ENCODE measurements at places on chromosomes 3 and 15. TPM values are rescaled to one million over a fixed set of nuclear protein-coding genes. Genes with fewer than 3 reads are reported as not detected.

- no peak for DNase-seq
These were observed 1106.0 kb downstream of the OTOL1 start for GRCh38 chr3:162602619-162603018.

DNA sequence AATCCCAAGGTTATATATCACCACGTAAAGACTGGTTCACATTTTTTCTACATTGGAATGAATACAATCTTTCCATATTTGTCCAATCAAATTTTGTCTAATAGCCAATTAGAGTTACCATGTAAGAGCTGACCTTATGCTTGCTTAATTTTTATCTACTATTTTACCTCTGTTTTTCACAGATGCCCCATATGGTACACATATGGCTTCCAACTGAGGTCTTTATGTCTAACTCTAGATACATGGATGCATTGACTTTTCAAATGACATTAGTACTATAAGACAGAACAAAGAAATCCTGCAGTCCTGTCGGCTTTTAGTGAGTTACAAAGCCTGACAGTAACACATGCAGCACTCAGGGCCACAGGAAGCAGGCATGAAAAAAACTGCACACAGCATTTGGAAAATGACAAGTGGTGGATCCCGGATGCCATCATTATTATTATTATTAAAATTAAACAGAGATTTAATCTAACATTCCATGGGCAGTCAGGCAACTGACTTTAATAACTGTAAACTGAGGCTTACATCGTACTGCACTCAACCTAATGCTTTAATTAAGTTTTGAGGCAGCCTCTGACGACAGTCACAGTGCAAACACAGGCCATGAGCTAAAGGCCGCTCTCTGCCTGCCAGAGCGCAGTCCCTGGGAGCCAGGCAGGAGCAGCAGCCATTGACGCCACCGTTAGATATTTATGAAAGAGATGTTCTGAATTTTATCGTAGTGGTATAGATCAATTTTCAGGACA lies 113.9 kb upstream of the TMCO5A start:
- DNase-seq, result no peak

DNA sequence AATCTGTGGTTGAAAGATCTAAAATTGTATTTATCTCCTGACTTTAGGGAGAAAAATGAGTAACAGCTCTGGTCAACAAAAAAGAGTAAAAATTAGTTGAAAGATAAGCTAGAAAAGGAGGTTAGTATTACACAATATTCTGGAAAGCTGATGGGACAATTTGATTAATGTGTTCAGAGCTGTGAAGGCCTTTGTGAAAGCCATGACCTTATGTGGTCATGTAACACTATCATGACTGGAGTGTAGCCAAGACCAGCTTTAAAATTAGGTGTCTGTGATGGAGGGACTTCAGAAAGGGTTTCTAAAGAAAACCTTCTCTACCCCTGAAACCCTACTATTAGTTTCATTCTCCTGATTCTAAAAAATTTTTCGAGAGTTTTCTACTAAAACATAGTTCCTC lies 127.2 kb downstream of the NFKBIZ start:
- no peak for DNase-seq

DNA sequence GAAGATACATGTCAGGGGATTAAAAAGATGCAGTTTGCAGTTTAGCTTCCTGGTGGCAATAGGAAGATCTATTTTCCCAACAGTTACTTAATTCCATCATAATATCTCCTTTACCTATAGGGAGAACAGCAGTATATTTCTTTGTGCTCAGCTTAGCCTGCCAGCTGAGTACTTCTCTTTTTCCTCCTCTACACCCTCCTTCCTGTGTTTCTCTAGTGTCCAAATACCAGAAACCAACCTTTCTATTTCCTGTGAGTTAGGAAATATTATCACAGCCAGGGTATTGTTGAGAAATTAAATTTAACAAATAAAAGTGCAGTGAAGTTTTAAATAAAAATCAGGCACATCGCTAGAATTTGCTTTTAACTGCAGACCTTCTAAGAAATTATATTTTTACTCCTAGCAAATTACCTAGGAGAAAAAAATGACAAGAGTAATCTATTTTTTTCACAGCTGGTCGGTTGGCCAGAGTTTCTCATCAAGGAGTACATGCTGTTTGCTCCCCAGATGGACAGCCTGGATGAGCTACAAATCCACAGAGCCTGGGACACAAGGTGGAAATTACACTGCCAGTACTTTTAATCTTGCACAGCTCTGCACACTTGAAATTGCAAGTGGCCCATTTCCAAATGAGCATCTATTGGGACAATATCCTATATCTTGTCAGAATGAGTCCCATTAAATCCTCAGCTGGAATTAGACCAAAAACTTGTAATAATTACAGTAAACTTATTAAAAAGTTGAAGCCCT lies 185.2 kb upstream of the CFAP20DC start:
- DNase-seq, result no peak

- DNase-seq, result no peak
These were observed 108.9 kb downstream of the DUT start for GRCh38 chr15:48440084-48440483.

GRCh38 chr3:195239121-195239520 lies 31.8 kb downstream of the XXYLT1 start:
- DNase-seq, result no peak

GRCh38 chr15:100690032-100690794 lies 87.8 kb downstream of the ASB7 start:
- DNase-seq, result no peak

STAB1 gene
- 42.6 TPM for total RNA-seq

- no peak for DNase-seq
These were observed 44.4 kb downstream of the RBM6 start for GRCh38 chr3:49984394-49984793.

OIP5 gene
- total RNA-seq, result 2.9 TPM

- no peak for DNase-seq
These were observed 108.8 kb downstream of the XXYLT1 start for GRCh38 chr3:195162033-195162669.

- no peak for DNase-seq
These were observed 14.3 kb downstream of the ANKRD28 start for GRCh38 chr3:15783361-15783969.

C3orf49 gene
- not detected for total RNA-seq

DNA sequence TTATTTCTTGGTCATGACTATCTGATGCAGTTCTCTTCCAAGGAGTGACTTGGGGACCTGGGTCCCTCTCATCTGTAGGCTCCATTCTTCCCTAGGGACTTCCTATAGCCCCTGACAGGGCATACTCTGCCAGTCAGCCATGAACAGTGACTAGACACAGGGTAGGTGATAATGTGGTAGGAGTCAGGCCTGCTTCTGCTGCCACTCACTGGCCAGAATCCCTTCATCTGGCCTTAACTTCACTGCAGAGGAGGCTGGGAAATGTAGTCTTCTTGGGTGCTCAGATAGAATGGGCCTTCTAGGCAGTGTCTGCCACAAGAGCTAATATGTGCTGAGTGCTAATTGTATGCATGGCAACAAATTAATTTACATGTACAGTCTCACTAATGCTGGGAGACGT lies 84.5 kb downstream of the CACNA2D3 start:
- DNase-seq, result no peak

- no peak for DNase-seq
These were observed 201.2 kb downstream of the FMN1 start for GRCh38 chr15:32993285-32993684.

- no peak for DNase-seq
These were observed 123.0 kb downstream of the VGLL3 start for GRCh38 chr3:86867982-86868381.

DNA sequence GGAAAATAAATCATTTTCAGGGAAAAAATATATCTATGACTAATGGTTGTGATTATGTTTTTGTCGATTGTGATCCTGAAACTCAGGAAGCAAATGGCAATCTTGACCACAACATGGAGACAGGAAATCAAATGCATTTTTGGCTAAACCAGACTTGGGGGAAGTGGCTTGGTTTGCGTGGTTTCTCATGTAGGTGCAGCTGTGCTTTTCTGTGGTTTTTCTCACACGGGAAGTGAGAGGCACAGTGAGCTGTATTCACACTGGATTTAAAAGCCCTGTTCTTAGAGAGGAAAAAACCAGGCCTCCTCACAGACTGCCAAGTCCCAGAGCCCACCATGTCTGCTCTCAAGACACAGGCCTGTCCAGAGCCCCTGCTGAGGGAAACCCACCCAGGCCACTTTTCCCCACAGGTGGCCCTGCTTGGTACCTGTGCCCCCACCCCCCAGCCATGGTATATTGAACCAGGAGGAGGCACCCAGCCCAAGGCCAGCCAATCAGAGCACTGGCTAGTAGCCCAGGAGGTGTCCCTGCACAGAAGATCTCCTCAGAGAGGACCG lies 46.1 kb downstream of the BTD start:
- peak; percentile 54 for DNase-seq

DNA sequence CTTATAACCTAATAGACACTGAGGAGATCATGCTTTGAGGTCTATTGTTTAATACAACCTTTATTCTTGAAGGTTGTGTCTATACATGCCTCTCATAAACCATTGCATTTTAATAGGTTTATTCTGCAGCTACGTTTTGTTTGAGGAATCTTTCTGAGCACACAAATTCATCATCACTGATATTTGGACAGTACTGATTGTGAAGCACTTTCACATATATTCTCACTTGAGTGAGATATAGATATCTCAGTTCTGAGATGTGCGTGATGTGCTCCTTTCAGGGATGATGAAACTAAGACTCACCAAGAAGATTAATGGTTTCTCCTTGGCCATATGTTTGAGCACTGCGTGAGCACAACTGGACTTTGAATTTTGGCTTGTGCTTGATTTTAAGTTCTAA lies 374.4 kb downstream of the LPP start:
- no peak for DNase-seq

DNA sequence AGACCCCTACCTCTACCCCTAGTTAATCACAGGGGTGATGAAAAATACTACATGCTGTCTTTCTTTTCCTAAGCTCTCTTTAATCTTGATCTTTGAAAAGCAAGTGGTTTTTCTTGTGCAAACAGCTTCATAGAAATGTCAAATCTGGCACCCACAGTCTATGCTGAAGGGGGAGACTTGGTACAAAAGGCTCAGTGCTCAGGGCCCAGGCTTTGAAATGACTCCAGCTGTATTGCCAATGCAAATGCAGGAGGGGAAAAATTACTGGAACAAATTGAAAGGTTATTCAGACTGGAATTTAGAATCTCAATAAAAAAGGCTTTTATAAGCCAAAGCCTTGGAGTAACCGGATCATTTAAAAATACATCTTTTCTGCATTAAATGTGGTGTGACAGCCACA lies 223.9 kb downstream of the LRTM1 start:
- no peak for DNase-seq

GRCh38 chr15:56215769-56216168 lies 27.9 kb downstream of the RFX7 start:
- DNase-seq, result no peak

DNA sequence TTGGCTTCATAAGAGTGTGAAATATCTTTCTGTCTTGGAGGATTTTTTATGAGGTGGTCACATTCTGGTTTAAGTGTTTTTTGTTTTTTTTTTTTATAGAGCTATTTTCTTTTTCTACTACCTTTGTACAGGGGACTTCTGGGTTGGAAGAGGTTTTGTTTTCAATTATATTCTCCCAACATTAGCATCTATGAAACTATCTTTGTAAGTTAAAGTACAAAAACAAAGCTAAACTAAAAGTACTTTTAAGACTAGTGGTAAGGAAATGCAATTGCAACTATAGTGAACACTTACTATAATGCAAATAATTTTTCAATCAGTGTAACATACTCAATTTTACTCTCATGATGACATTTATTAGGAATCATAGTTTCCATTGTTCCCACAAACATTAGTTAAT lies 688.2 kb downstream of the SI start:
- DNase-seq, result no peak

ZNF280D gene
- 22.4 TPM for total RNA-seq

KLHL40 gene
- 0.27 TPM for total RNA-seq

DNA sequence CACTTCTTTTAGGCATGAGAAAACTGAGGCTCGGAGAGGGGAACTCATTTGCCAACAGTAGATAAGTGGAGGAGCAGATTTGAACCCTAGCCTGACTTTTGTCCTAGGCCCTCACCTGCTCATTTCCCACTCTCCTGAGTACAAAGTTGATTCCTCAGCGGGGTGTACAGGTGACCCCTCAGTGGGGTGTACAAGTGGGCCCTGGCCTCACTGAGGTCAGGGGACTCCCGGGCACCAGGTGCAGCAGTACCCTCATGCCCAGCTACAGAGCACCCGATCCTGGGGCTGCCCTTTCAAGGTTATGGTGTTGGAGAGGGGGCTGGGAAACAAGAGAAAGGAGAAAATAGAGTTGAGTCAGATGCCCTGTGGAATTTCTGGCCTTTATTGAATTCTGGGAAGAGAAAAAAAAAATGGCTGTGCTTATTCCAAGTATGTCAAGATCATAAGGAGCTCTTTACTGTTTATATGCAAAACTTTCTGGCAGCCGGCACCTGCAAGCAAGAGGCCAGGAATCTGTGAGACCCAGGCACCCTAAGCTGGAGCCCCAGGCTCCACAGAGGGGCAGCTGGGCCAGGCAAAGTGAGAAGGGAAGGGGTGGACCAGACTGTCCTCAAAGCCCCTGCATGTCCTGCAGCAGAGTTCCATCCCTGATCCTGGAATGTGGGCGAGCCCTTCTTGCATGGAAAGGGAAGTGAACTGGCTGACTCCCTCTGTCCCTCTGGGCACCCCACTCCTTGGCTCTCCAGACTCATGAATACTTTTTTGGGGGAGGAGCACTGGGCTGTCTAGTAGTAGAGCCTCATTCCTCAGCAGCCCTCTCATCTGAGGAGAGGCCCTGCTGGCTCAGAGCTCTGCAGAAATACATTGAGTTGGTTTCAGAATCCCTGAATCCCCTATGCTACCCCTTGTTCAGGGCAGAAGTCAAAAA lies 43.1 kb downstream of the AMOTL2 start:
- no peak for DNase-seq

DNA sequence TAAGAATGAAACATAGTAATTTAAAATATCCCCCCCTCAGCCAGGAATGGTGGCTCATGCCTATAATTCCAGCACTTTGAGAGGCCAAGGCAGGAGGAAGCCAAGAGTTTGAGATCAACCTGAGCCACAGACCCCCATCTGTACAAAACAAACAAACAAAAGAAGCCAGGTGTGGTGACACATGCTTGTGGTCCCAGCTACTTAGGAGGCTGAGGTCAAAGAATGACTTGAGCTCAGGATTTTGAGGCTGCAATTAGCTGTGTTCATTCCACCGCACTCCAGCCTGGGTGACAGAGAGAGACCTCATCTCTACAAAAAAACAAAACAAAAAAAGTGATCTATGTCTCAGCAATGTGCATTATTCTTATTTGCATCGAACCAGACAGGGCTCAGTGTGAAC lies 800.8 kb downstream of the MCTP2 start:
- no peak for DNase-seq

DNA sequence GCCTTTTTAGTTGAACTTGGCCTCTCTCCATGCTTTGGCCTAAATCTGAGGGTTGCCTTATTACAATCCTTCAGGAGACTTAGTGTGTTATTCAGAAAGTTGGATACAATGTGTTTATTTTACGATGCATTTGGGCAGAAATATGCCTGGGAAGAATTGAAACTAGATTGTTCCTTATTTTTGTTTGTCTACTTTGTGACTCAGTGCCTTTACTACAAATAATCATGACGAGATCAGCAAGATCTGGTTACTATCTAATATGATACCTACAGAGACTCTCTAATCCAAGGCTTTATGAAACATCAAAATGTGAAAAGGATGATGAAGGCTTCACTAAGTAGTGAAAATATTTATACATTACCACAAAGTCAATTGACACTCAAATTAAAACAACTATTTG lies 82.2 kb downstream of the RBMS3 start:
- no peak for DNase-seq

- no peak for DNase-seq
These were observed 82.9 kb downstream of the CLDN1 start for GRCh38 chr3:190239325-190239724.

ZIC1 gene
- not detected for total RNA-seq

KLF15 gene
- total RNA-seq, result 19.5 TPM

Data from transverse colon (tissue), 4 donors.